ENCODE measurements at places on chromosomes 3 and 15.

- no peak for DNase-seq
These were observed 300.1 kb downstream of the TLE3 start for GRCh38 chr15:69797615-69798014.

DNA sequence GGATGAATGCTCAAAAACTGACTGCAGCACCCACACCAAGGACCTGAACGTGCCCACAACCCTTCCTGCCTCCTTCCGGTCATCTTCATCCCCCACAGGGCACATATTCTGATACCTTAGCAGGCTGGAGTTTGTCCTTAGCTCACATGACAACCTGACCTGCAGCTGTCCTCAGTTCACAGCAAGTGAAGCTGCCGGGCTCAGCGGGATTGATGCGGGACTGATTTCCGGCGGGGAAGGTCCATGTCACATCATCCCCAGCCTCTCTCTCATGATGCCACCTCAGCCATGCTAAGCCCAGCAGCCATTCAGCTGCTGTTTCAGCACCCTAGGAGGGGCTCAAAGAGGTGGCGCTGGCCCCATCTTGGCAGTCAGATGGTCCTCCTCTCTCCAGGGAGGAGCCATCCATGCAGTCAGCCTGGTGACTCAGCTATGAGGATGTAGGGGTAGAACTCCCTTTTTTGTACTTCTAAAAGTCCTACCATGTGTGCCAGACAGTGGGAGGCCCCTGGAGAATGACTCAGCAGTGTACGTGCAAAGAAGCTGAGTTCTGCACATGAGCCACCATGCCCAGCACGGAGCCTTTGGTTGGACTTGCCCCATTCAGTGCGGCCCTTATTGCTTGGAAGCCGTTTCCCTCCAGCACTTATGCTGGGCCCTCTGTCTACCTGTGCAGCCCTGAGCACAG lies 9.5 kb downstream of the CA12 start:
- no peak for DNase-seq

DNA sequence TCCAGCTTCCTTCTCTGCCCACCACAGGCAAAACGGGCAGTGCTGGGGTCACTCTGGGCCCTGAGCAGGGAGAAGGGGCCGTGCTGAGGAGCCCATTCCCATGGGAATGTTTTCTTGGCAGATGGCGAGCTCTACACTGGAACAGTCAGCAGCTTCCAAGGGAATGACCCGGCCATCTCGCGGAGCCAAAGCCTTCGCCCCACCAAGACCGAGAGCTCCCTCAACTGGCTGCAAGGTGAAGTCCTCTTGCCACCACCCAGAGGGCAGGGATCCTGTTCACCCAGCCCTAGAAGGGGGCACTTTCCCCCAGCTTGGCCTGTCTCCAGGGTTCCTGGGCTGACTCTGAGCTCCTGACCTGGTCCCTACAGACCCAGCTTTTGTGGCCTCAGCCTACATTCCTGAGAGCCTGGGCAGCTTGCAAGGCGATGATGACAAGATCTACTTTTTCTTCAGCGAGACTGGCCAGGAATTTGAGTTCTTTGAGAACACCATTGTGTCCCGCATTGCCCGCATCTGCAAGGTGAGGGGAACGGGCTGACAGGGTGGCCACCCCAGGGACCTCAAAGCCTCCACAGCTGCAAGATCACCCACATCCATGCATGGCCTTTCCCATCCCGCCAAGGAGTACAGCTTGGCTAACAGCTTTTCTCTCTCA lies 12.4 kb downstream of the CIB1 start:
- no peak for DNase-seq

DNA sequence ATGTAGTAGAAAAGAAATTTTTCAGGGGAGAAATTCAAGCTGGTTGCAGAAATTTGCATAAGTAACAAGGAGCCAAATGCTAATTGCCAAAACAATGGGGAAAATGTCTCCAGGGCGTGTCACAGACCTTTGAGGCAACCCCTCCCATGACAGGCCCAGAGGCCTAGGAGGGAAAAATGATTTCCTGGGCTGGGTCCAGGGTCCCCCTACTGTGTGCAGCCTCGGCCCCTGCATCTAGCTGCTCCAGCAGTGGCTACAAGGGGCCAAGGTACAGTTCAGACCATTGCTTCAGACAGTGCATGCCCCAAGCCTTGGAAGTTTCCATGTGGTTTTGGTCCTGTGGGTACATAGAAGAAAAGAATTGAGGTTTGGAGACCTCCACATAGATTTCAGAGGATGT lies 70.7 kb downstream of the ZPLD1 start:
- no peak for DNase-seq

DNA sequence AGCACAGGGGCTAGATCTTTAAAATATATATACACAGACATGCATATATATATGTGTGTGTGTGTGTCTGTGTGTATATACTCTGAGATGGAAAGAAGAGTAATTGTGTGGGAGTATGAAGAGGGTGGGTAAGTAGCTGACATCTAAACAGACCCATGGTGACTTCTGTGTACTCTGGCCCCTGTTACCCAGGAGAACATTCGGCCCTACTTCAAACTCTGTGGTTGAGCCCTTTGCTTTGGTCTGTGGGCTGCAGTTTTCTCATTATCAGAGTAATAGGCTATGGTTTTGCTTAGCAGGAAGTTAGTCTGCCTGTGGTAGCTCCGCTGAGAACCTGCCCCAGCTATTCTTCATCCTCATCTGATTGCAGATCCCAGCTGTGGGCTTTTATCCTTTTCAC lies 141.4 kb downstream of the RBPMS2 start:
- no peak for DNase-seq

- no peak for DNase-seq
These were observed 336.1 kb downstream of the MFSD1 start for GRCh38 chr3:159137949-159138348.

DNA sequence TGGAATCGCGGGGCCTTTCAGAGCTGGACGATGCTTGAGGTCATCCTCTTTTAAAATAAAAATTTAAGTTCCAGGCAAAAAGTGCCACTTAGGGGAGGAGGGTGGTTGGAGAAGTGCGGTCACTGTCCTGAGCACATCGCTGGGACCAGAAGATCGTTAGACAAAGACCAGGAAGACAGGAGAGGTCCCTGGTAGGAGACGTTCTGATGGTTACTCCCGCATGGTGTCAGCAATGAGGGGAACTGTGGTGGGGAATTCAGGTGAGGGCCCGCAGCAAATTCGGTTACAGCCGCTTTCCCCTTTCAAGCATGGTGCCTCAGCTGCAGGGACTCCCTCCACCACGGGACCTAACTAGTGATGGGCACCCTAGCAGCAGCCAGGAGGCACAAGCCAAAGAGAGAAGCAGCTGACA lies 1.0 kb upstream of the ISY1 start:
- no peak for DNase-seq

GRCh38 chr3:83968356-83968755 lies 990.4 kb upstream of the CADM2 start:
- no peak for DNase-seq

Measured in esophagus muscularis mucosa (tissue), 4 donors.